ENCODE measurements at places on chromosomes 12 and 14.

DNA sequence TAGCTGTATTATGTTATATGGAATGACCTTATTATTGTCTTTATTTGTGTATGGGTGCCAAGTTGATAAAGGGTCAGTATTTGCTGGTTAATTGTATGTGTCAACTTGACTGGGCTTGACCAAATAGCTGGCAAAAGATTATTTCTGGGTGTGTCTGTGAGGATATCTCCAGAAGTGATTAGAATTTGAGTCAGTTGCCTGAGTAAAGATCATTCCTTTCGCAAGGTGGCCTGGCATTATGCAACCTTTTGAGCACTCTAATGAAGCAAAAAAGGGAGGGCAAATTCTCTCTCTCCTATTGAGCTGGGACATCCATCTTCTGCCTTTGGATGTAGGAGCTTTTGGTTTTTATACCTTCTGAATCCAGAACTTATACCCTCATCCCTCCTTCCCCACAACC lies 82.2 kb downstream of the ATXN7L3B start:
- no peak for DNase-seq

- no peak for DNase-seq
Measured at GRCh38 chr12:4002601-4003000, 129.4 kb upstream of the PARP11 start.

DNA sequence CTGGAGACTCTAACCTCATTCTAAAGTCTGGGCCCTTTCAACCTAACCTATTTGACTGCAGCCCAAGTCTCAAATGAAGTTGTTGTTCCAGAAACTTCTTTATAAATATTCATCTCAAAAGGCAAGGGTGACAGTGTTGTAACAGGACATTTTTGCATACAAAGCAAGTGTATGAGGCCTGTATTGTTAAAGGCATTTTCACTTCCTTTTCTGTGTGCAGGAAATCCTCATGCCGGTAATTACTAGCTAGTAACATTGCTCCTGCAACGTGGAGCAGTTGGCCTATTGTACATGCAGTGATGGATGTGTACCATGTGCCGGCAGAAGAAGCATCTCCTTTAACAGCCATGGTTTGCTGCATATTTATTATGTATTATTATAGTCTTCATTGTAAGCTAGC lies 156.5 kb upstream of the RMST start:
- no peak for DNase-seq

DNA sequence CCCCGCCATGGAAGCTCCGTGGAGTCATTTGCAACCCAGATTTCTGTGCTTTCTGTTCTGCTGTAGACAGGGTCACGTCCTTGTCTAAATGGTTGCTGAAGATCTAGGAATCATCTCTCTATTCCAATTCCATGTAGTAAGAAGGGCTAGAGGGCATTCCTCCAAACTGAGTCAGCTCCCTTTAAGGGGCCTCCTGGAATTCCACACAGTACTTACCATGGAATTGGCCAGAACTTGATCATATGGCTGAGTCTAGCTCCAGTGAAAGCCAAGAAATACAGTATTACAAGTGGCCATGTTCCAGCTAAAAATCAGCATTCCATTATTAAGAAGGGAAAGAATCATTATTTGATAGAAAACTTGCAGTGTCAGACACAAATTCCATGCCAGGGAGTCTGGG lies 171.9 kb downstream of the PRKCH start:
- peak; percentile 85 for DNase-seq

DNA sequence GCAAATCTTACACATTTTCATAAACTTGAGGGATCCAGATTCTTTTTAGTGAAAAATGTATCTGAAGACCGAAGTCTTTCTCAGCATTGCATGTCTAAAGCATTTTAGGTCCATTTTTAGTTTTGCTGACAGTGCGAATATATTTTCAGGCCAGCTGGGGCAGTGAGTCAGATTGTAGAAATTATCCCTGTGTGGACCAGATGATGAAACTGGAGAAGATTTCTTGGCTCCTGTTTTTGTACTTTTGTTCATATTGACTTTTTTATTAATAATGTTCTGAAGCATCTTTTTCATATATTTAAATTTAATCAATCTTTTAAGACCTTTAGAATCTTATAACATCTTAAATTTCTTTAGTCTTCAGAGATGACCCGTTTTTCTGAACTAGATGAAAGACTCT lies 173.1 kb downstream of the FLRT2 start:
- no peak for DNase-seq

DNA sequence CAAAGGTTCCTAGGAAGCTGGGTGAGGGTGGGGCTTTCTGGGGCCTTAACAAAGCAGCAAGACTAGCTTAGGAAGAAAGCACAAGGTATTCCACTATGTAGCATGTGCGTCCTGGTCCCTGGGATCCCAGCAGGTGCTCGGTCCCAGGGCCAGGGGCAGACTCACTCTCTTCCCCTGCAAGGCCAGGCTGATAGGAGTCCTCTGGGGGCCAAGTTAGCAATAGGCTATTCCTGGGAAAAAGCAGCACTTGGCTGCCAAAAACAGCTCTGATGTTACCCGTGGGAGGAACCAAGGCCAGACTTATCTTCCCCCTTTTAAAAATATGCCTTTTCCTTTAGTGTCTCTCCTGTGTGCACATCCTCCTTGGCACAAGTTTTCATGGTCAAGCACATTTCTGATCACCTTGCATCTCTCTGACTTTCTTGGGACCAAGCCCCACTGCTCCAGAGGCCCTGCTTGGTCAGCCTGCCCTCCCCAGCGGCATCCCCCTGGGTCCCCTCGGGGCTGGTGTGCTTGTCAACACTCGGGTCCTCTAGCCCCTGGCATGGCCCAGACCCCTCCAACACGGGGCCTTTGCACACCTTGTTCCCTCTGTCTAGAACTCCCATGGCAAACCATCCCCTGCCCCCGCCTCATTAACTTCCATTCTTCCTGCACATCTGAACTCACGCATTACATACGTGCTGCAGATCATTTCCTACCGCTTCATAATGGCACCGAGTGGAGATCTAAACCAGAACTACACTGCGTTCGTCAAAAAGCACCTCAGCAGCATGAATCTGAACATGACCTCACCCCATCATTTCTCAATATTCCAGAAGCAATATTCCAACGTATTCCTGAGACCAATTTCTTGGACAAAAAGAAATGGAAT lies 21.9 kb downstream of the CCDC92 start:
- DNase-seq: no peak

DNA sequence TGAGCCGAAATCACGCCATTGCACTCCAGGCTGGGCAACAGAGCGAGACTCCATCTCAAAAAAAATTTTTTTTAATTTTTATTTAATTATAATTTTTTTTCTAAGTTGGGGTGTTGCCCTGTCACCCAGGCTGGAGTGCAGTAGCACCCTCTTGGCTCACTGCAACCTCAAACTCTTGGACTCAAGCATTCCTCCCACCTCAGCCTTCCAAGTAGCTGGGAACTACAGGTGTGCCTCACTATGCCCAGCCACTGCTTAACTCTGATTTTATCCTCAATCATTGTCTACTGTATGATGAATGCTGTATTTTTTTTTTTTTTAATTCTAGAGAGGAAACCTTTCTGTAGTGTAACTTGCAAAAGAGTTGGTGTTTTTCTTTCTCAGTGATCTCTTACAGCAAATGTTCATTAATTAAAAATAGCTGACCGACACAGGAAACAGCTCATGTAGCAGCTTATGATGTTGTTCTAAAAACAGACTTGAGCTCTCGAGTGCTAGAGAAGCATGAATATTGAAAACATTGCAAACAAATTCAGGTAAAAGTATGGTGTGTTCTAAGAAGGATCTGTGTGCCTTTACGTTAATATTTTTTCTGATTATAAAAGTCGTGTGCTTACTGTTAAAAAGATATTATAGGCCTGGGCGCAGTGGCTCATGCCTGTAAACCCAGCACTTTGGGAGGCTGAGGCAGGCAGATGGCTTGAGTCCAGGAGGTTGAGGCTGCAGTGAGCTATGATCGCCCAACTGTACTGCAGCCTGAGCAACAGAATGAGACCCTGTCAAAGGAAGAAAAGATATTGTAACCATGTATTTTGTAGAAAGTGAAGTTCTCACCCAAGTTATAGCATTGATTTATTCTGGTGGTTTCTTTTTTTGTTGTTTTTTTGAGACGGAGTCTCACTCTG lies 68.9 kb downstream of the FGD4 start:
- no peak for DNase-seq

- DNase-seq: peak; percentile 51
Measured at GRCh38 chr12:19130224-19131024, 891 bp downstream of the PLEKHA5 start.

DNA sequence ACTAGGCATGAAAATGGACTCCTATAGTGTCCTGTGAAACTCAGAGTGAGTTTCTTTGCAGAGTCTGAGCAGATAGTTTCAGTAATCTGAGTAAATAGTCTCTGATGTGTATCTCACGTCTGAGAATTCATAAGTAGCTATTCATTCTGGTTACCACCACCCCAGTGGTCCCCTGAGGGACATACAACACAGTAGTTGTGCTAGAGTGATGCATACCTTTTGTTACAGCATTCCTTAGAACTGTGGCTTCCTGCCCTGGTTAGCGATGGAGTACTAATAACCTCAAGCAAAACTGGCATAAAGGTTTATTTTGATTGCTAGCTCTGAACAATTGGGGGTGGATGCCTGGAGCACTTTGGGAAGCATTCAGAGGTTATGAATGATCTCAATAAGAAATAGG lies 114.7 kb downstream of the DAAM1 start:
- no peak for DNase-seq

Measured in ACHN (cell line).